ENCODE measurements at places on chromosomes 13 and 19. TPM values are rescaled to one million over a fixed set of nuclear protein-coding genes. Genes with fewer than 3 reads are reported as not detected.

Gene PNMA8B
- total RNA-seq = 0.04 TPM

Gene ZNF329
- total RNA-seq = 8.4 TPM

Gene SLC7A1
- 43.3 TPM for total RNA-seq

Gene ZNF729
- total RNA-seq = not detected

Gene IGFL1
- 0.34 TPM for total RNA-seq

Gene DIAPH3
- 14.1 TPM for total RNA-seq

Gene YJU2
- total RNA-seq = 34.5 TPM

Gene ZNF845
- total RNA-seq = 3.3 TPM

Gene ARL11
- not detected for total RNA-seq

Gene TSEN34
- 140 TPM for total RNA-seq

Gene ATP7B
- 1.4 TPM for total RNA-seq

Gene CLDN10
- not detected for total RNA-seq

Gene LRRC63
- total RNA-seq = not detected

Gene COX7A1
- not detected for total RNA-seq

Gene PEG3
- total RNA-seq = 0.65 TPM

Gene KLF16
- total RNA-seq = 22.3 TPM

Gene NUMBL
- total RNA-seq = 6.9 TPM

Gene STOML3
- total RNA-seq = not detected

Gene COG3
- 38.1 TPM for total RNA-seq

Gene KIR2DL1
- not detected for total RNA-seq

Gene TBXA2R
- 0.23 TPM for total RNA-seq

Gene SOX1
- not detected for total RNA-seq

Gene NAPSA
- 0.15 TPM for total RNA-seq

Gene FAM124A
- not detected for total RNA-seq

Gene CNOT3
- 12.9 TPM for total RNA-seq

Gene TYROBP
- total RNA-seq = not detected

Gene KLK15
- total RNA-seq = not detected

Gene TMEM59L
- not detected for total RNA-seq

Gene RAD23A
- 122 TPM for total RNA-seq

Gene SMAD9
- 0.39 TPM for total RNA-seq

Gene ZSCAN1
- not detected for total RNA-seq

Gene ZNF229
- 9.3 TPM for total RNA-seq

Gene ZNF714
- total RNA-seq = 3.9 TPM

Gene C5AR2
- not detected for total RNA-seq

Gene ATXN8OS
- not detected for total RNA-seq

Gene TTYH1
- not detected for total RNA-seq

Gene ZSCAN4
- total RNA-seq = not detected
